HuH-7 (cell line): ENCODE measurements at places on chromosomes 12 and 14.

DNA sequence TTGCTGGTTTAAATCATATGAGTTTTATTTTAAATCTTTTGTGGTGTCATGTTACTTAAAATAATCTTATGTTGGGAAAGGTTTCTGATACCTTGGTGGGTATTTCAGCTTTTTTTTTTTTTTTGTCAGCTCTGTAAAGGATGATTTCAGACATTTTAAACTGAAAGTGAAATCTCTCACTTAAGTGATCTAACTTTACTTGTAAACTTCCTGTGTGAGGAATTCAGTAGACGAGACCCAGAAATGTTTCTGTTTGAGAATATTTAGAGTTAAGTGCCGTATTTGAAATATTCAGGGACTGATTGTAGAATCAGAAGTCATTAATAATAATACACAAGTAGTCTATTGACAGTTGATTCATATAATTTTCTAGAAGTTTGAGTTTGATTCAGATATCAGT, 37.8 kb downstream of the PROX2 start:
- no peak for DNase-seq

DNA sequence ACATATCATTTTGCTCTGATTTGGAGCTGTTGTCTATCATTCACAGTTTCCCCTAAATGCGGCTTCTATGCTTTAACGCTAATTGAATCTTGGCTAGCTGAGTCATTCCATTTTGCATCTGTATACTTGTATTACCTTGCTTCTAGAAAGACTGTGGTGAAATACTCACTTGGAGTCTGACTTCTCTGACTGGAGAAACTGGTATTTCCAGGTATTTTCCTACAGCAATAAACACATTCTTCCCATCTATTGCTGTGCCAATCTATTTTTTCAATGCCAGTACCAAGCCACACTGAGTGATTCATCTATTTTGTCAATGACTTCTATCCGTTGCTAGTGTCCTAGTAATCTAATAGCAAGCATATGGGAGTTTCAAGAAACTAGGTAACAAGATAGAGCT, 76.0 kb upstream of the ST8SIA1 start:
- DNase-seq: no peak

DNA sequence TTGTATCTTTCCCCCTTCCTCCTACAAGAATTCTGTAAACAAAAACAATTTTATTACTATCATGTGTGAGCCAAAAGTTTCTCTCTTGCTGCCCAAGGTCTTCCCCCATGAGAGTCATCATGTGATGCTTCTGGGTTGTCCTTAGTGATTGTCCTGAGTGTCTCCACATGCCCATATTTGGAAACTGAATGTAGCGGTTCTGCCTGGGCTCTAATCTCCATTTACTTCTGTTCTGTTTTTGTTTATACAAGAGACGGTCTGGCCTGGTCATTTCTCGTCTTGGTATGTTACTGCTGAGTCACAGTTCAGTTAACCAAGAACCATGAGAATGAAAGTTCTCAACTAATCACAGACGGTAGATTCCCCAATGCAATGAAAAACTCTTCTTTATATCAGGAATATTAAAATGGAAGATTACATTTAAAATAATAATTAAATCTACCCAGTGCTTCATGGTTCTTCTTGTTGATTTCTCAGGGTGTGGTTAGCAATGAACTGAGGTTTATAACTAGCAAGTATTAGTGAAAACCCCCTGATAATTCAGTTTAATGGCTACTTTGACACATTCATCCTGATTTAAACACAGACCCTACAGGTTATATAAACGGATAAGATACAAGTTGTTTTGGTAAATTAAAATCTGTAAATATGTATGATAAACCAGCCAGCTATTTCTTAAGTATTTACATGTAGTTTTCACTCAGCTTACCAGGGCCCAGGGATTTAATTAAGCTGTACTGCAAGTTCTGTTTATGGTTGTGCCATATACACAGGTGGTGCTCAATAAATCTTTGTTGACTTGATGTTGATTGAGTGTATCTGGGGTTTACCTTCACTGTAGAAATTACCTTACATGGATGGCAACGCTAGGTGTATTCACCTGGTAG, 81.1 kb downstream of the PELI2 start:
- DNase-seq: no peak

- DNase-seq: no peak
Measured at GRCh38 chr12:43352001-43352400, 200.0 kb downstream of the ADAMTS20 start.

DNA sequence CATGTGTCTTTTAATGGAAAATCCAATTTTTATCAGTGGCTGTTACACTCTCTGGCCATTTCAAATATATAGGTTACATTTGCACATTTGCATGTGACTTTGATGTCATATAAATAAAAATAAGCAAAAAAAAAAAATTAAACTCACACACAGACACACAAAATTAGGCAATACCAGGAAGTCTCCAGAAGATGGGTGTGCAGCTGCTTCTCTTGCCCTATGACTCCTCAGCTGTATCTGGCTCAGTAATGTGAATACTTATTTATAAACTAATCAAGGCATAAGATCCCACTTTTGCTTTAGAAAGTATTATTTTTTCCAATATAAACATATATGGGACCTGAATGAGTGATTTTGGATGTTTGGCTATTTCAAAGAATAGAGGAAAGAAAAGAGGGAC, 461.1 kb downstream of the LRIG3 start:
- DNase-seq: no peak
